ENCODE measurements at places on chromosomes 2 and 18.

GRCh38 chr2:21245565-21245964 is 121.8 kb downstream of the TDRD15 start:
- DNase-seq = no peak

- DNase-seq = no peak
These were observed 43.8 kb downstream of the TMEM18 start for GRCh38 chr2:633371-633770.

DNA sequence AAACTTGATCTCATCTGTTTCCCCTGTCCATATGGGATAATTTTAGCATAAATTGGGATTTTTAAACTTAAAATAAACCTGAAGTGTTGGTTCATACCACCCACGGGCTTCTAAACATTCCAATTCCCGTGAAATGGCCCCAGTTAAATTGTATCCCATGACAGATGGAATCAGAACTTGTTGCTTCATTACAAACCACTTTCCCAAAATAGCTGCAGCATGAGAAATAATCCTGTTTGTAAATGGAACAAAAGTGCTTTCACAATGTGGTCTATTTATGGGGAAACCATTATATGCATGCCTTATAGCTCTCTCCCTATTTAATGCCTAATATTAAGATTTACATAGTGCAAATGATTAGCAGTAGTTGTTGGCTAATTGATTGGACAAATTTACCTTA is 15.9 kb downstream of the SCG2 start:
- DNase-seq = no peak

- DNase-seq = no peak
These were observed 33.5 kb downstream of the RMND5A start for GRCh38 chr2:86753606-86754005.

DNA sequence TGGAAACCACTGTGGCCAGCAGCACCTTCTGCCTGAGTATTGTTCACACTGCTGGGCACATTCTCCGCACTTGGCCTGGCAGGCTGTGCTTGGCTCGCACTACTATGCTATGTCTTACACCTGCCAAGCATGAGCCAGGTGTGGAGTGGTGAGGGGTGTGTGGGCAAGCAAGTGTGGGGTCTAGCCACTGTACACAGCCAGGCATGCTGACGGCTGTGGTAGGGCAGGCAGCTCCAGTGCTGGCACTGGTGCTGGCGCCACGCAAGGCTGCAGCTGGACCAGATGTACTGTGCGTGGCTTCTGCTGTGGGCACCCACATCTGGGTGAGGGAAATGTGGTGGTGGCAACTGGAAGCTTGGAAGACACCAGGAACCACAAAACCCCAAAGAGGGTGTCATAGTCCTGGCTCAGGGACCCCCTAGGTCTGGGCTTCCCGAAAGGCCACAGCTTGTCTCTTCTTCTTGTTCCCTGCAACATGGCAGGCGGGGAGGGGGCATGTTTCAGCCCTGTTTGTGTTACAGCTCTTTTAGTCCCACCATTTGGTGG is 101.5 kb downstream of the ALMS1 start:
- no peak for DNase-seq

DNA sequence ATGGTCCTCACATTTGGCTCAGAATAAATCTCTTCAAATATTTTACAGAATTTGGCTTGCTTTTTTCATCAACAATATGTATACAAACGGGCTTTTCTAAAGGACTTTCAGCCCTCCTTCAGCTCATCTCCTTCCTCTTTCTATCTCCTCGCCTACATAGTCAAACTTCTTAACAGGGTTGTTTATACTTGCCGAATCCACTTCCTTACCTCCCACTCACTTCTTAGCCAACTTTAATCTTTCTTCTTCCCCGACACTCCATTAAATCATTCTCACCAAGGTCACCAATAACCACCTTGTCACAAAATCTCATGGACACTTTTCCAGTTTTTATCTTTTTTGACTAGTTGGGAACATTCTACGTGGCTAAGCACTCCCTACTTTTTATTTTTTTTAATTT is 325.2 kb downstream of the PLCL1 start:
- DNase-seq = no peak

DNA sequence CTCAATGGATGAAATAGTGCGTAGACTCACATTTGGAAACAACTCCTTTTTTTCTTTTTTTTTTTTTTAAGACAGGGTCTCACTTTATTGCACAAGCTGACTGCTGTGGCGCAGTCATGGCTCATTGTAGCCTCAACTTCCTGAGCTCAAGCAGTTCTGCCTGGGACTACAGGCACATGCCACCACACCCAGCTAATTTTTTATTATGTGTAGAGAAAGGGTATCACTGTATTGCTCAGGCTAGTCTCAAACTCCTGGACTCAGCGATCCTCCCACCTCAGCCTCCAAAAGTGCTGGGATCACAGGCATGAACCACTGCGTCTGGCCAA is 17.4 kb downstream of the HAT1 start:
- DNase-seq = no peak

- DNase-seq = no peak
These were observed 120.0 kb downstream of the AQP4 start for GRCh38 chr18:26745288-26746181.

DNA sequence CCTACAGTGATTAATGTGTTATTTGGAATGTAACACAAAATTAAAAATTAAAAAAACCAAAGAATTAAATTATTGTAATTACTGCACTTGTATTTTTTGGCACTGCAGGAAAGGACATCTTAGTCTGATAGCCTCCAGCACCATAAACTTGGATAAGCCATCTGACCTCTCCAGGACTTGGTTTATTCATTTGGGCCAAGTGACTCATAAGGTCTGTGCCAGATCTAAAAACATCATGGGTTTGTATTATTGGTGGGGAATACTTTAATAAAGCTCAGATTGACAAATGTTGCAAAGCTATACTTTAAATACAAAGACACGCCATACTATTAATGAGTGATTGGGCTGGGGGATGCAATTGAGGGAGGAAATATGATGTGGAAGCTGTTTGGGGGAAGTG is 225.2 kb downstream of the ZNF521 start:
- DNase-seq = no peak

GRCh38 chr18:53920312-53921075 is 304.0 kb downstream of the MBD2 start:
- no peak for DNase-seq

- peak; percentile 76 for DNase-seq
These were observed 679 bp downstream of the PMAIP1 start for GRCh38 chr18:59900222-59901128.

GRCh38 chr2:30799366-30799765 is 7.9 kb downstream of the CAPN13 start:
- DNase-seq = no peak

Measured in RCC 7860 (cell line).